ENCODE measurements at places on chromosomes 1 and 21.

DNA sequence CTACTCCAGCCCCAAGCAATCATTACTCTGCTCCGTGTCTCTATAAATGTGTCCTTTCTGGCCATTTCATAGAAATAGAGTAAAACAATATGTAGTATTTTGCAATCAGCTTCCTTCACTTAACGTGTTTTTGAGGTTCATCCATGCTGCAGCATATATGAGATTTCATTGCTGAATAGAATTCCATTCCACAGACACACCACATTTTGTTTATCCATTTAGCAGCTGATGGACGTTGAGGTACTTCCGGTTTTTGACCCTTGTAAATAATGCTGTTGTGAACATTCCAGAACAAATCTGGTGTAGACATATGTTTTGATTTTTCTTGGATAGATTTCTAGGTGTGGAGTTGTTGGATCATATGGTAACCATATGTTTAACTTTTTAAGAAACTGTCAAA is 30.7 kb downstream of the ADAM30 start:
- DNase-seq = no peak

DNA sequence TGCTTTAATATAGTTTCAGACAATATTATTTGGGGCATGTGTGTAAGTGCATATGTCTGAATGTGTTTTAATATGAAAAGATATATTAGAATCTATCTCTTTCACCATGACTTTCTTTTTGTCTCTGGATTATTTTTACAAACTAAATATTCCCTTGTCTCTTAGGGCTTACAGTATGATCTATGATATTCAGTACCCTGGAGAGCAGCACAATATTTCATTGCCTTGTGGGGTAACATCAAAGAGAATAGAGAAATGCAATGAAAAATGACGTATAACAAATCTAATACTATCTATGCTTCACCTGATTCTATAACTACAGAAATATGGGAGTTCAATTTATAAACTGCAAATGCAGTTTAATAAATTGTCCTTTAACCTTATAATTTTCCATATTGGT is 2084.5 kb downstream of the MRPL39 start:
- no peak for DNase-seq

DNA sequence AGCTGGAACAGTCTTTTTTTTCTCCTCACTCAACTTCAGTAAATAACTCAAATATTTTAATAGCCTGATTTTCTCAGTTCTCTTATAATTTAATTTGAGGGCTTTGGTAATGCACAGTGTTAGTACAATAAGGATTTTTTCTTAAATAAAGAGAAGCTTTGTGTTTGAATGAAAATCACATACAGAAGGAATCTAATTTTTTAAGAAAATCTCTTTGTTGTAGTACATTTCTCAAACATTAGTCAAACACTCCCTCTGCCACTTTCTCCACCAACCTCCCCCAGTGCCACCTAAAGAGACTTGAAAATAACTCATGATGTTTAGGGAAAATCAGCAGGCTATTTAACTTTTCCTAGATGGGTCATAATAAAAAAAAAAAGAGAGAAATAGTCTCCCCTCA is 42.3 kb upstream of the ACP6 start:
- no peak for DNase-seq

GRCh38 chr1:157770442-157771043 is 6.4 kb downstream of the FCRL2 start:
- no peak for DNase-seq

DNA sequence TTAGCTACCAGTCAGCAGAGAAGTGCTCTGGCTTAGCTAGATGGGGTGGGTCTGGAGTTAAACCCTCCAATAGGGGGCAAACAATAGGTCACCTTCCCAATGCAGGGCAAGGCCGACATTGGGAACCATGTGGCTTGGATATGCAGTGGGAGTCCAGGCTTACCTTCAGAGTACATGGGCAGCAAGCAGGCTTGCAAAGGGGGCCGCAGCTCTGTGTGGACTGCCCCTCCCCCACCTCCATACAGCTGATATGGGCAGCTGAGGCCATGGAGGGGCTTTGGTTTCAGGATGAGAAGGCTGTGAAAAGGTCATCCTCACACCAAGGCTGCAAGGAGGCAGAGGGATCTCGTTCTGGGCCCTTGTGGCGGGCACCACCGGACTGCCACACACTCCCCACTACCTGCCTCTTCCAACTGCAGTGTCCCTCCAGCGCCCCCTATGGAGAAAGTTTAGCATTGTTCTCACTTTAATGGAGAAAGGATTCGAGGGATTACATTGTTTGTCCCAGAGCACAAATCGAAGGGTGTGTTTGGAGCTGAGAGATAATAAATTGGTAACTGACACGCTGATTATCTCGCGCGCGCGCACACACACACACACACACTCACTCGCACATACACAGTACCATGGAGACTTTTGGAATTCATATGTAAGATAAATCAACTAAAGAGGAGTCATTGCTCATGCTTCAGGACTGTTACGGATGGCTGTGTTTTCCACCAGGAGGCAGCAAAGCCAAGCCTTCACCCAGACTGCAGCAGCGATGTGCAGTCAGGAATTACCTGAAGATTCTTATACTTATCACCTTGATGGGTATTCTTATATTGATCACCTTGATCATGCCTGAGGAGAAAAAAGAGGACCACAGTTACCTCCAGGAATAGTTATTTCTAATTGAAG is 7.0 kb upstream of the SMCP start:
- no peak for DNase-seq

- no peak for DNase-seq
Measured at GRCh38 chr1:241507189-241507863, 12.2 kb downstream of the FH start.

DNA sequence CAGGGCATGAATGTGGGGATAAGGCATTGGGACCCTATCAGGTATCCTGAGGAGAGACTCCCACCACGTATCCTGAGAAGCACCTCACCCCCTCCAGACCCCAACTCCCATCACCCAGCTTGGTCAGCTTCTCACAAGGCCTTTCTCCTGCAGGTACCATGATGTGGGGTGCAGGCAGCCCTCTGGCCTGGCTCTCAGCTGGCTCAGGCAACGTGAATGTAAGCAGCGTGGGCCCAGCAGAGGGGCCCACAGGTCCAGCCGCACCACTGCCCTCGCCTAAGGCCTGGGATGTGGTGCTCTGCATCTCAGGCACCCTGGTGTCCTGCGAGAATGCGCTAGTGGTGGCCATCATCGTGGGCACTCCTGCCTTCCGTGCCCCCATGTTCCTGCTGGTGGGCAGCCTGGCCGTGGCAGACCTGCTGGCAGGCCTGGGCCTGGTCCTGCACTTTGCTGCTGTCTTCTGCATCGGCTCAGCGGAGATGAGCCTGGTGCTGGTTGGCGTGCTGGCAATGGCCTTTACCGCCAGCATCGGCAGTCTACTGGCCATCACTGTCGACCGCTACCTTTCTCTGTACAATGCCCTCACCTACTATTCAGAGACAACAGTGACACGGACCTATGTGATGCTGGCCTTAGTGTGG is 1.3 kb downstream of the GPR3 start:
- no peak for DNase-seq

- DNase-seq = no peak
Measured at GRCh38 chr1:80375662-80376061, 1369.1 kb upstream of the ADGRL4 start.

GRCh38 chr1:157286646-157287420 is 148.6 kb upstream of the ETV3 start:
- no peak for DNase-seq

Data from NCI-H2081 treated with DMSO at 0.1 percent for 48 hours (cell line).